ENCODE measurements at places on chromosomes 1 and 21. TPM values are rescaled to one million over a fixed set of nuclear protein-coding genes. Genes with fewer than 3 reads are reported as not detected.
A peak's percentile ranks its signal among the peaks of the same experiment; 100 is the strongest.

GRCh38 chr1:153919876-153920852 is 2.6 kb downstream of the GATAD2B start:
- no peak for DNase-seq

DNA sequence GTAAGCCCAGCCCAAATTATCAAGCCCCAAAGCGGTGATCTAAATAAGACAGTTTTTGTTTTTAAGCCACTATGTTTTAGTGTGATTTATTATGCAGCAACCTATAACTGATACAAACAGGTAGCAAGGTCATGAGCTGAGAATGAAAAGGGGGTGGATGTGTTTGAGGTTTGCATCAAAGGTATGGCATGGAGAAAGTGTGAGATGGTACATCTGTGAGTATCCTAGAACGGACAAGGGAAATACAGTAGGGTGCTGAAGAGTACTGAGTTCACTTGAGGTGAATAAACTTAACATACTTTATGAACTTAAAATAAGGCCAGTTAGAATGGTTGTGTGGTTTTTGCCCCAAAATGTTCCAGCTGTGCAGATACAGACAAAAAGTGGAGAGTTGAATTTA is 286.0 kb upstream of the B3GALT2 start:
- no peak for DNase-seq

The SLC26A9 gene
- 0.44 TPM for polyA plus RNA-seq

The PGLYRP4 gene
- polyA plus RNA-seq, result not detected

GRCh38 chr21:22703521-22703920 is 1705.3 kb downstream of the NCAM2 start:
- DNase-seq, result no peak

DNA sequence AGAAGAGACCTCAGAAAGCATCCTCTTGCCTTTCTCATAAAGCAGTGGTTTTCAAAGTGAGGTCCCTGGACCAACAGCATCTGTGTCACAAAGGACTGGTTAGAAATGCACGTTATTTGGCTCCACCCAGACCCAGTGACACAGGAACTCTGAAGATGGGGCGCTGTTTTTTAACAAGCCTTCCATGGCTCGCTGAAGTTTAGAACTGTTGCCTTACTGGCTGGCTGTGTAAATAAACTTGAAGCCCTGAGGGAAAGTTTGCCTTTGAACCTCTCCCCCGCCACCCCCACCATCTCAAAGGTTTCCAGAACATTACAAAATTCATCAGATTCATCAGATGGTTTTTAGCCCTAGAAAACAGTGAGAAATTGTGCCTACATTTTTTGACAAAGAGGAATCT is 21.8 kb upstream of the IKBKE start:
- DNase-seq, result no peak

- DNase-seq, result no peak
These were observed 789.3 kb upstream of the ADAMTS5 start for GRCh38 chr21:27756191-27756590.

DNA sequence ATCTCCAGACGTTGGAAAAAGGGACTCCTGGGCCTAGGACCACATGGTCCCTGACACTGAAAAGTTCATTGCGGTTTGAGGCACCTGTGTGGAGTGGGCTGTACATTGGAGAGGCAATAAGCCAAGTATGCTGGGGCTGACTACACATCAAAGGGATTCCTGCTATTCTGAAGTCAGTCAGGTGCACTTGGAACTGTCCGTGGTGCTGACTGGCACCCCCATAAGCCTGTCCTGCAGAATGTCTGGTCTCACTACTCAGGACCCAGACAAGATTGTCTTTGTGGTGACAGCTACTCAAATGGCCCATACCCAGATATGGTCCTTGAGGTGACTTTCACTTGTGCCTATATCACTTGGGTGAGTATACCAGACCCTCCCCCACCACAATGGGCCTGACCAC is 150.6 kb downstream of the RWDD3 start:
- DNase-seq, result peak; percentile 62

The CRP gene
- not detected for polyA plus RNA-seq

DNA sequence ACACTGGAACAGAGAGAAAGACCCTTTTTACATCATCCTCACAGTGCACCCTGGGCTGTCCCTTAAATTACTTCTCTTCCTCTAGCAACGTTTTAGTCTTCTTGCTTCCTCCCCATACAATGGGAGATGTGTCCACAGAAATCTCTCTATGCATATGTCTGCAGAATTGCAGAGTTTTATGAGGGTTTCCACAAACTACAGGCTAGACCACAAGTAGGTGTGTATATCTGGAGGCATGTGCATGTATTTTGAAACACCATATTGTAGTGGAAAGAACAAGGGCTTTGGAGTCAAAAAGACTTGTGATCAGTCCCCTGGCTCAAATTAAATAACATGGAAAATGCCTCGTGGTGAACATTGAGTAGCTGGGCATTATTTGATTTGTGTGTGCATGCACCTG is 121.3 kb upstream of the IPO9 start:
- DNase-seq, result no peak

The SLAMF9 gene
- not detected for polyA plus RNA-seq

- no peak for DNase-seq
These were observed 7.7 kb upstream of the SLC26A9 start for GRCh38 chr1:205950826-205951549.

- DNase-seq, result no peak
These were observed 165.5 kb upstream of the NFIA start for GRCh38 chr1:60916906-60917305.

- DNase-seq, result no peak
These were observed 57.5 kb downstream of the MAP3K7CL start for GRCh38 chr21:29187944-29188343.

- DNase-seq, result no peak
These were observed 98.4 kb upstream of the USP25 start for GRCh38 chr21:15631342-15631741.

DNA sequence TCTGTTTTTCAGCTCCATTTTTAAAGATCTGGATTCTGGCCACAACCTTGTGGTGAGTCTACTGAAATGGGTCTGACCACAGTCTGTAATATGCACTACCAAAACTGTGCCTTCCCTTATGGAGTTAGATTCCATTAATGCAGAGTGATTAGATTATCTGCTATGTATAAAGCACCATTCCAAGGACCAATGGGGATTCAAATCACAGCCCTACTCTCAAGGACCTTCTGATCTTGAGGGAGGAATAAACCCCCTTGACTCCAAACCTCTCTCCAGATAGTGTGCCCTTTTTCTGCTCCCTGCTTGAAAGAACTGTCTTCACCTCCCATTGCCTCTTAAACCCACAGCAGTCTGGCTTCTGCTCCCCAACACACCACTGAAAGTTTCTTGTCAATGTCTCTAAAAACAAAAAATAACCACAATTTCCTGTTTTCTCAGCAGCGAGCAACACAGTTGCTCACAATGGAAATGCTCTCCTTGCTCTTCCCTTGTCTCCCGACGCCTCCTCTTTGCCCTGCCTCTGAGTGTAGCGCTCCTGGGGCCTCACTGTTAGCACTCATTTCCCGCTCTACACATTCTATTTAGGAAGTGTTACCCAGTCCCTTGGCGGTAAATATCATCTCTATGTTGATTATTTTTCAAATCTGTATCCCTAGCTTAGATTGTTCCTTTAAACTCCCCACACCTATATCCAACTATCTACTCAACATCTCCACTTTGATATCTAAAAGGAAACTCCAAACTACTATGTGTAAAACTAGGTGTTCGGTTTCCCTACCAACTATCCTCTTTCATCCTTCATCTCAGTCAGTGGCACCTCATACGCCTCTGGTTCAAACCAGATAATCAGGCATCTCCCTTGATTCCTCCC is 13.6 kb downstream of the PCNX2 start:
- no peak for DNase-seq

DNA sequence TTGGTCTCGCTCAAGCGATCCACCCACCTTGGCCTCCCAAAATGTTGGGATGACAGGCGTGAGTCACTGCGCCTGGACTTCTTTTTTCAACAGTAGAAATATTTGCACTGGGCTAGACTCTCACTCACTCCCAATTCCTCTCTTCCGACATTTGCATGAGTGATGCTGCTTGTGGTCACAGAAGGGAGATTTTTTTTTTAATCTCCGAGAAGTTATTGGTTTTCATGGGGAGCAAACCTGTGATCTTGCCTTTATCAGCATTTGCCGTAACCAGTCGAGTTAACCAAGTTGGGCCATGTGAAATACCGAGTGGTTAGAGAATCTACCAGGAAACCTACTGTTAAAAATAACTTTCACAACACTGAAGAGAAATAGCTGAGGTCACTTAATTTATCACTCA is 21.1 kb downstream of the ERG start:
- DNase-seq, result no peak

The CRNN gene
- polyA plus RNA-seq, result not detected

DNA sequence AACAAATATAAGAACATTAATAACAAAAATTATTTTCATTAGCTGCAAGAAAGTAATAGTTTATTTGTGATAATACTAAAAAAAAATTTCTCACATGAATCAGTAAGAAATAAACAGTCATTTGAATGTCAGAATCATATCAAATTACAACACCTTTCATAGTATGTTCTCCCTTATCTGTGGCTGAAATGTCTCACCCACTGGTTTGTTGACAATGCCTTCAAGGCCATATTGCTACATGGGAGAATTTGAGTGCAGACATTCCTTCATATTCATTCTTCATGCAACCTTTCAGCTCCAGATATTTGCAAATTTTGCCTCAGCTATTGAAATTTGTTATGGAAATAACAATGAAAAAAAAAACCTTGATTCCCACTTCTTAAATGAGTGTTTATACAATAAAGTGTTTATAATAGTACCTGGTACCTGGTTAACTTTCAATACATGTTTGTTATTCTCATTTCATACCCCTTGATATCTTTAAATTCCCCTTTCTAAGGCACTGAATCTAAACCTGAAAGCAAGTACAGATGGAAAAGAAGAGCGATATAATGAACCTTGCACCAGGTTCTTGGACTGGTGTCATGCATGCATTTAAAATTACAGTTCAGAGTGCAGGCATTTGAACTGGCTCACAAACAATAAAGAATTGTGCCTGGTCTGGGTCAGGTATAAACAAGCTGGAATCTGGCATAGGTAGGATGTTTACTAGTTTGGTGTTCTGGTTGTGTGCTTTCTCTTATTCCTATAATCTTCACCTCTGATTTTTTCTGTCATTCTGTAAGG is 242.2 kb upstream of the ADGRL2 start:
- no peak for DNase-seq

GRCh38 chr1:20551945-20552727 is at the start of gene FAM43B:
Gene FAM43B, plus strand, starts transcription at chr1:20552573. Its CDS starts 401 bp downstream, at chr1:20552974.
- DNase-seq, result peak; percentile 88

The TAL1 gene
- 4.5 TPM for polyA plus RNA-seq

DNA sequence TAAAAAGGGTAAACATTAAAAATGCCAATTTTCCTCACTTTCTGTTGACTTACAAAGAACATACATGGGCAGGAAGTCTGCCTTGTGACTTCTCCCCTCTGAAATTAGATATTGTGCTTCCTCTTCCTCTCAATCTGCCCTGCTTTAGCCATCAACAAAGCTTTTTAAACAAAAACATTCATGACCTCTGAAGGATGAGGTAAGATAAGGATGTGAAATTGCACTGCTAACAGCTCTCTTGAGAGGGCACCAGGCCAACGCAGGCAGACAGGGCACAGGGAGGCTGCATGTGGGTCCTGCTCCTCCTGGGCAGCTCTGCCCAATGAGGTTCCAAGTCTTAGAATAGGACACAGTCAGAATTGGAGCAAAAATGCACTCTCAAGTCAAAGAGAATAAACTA is 62.1 kb downstream of the DEGS1 start:
- DNase-seq, result peak; percentile 19
